ENCODE measurements at places on chromosomes 13 and 19.

DNA sequence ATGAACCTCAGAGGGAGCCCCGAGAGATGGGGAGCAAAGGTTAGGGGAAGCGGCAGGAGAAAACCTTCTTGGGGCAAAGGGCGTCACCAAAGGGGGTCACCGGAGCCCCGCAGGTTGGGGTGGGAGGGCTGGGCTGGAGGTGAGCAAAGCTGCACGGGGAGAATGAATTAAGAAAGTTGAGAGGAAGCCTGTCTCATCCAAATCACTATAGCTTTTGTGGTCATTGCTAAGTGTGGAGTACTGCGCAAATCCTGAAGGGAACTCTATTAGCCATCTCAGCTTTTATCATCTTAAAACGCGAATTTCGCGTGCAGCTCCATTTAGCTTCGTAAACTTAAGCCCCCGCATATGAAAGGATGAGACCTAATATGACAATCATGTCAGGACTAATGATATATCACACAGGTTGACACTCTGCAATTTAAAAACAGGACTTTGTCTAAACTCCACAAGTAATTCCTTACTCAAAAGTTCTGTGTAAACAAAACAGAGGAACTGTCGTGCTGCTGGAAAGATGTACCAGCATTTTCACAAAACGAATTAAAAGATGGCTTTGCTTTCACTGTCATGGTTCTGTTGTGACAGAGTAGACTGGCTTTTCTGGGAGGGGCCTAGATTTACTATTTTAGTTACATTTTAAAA is 631 bp downstream of the LACC1 start:
- DNase-seq = no peak

DNA sequence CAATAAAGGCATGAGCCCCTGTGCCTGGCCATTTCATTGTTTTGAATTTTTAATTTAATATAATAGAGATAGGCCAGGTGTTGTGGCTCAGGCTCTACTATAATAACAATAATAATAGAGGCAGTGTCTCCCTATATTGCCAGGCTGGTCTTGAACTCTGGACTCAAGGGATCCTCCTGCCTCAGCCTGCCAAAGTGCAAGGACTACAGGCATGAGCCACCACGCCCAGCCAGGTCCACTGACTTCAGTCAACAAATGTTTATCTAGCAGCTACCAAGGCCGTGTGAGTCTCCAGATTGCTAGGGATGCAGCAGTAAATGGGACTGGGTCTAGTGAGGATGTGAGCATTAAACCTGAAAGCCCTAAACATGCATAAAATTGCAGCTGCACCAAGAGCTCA is 13.8 kb upstream of the ILF3 start:
- DNase-seq = no peak

GRCh38 chr13:48502601-48503319 is 30.1 kb downstream of the RCBTB2 start:
- DNase-seq = no peak

DNA sequence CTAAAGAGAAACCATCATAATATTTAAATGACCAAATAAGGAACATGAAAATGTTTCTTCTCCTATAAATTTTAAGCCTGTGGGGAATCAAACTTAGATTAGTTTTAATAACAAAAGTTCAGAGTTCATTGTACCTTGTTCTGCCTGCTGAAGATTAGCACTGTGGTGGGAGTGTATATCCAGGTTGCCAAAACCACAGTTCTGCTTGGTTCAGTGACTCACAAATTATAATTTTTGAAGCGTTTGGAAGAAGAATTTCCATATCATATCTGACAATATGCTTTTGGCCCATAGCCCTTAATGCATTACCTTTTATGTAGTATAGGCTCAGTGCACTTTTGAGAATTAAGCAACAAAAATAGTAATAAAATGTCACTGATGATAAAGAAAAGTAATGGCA is 545.2 kb downstream of the GPC6 start:
- DNase-seq = no peak

DNA sequence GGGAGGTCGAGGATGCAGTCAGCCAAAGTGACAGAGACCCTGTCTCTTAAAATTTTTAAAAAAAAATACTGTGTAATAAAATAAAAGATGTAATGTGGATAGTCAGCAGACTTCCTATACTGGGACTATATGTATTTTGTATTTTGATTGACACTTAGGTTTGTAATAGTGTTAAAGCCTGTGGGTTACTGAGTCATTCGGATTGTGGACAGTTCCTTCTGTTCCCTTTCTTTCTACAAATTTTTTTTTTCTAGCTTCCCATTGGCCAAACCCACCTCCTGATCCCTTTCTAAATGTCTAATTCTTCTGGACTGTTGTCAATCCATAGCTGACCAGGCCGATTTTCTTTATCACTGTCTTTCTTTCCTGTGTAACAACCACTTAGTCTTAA is 108.0 kb downstream of the DNAJC3 start:
- DNase-seq = no peak

DNA sequence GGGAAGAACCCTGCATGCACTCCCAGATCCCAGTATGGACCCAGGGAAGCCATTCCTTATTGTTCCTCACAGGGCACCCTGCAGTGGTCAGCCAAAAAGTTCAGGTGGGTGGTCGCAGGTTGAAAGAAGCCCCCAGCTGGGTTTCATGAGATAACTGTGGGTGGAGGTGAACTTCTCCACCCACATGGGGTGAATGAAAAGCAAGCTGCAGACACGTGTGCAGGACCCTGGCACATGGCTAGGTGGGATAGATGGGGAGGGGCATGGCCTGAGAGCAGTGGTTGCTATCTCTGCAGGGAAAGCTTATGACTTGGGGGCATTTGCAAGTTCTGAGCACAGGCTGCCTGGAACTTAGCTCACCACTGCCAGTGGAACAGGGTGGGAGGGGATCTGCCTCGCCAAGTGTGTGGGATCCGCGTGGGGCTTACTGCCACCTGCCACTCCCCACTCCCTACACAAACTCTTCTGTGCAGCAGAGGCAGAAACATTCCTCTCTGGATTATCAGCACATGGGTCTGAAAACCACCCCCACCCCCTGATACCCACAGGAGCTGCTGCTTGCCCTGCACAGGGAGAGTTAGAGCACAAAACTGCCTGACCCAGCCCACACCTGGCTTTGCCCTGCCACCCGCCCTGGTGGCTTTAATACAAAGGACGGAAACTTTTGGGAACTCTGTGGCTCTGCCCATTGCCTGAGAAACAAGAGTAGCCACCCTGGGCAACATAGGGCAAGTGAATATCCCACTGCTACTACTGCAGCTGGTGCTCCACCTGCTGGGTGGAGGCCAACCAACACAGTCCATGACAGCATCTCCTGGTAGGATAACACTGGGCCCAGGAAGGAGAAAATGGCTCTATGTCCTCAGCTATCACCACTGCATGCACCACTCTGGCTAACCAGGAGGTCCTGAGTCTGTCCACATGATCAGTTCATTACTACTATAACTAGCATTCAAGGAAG is 24.4 kb downstream of the PLA2G4C start:
- no peak for DNase-seq

GRCh38 chr13:29605860-29606526 is 10.5 kb upstream of the SLC7A1 start:
- DNase-seq = no peak

GRCh38 chr13:81596224-81596753 is 1255.4 kb upstream of the SPRY2 start:
- no peak for DNase-seq

DNA sequence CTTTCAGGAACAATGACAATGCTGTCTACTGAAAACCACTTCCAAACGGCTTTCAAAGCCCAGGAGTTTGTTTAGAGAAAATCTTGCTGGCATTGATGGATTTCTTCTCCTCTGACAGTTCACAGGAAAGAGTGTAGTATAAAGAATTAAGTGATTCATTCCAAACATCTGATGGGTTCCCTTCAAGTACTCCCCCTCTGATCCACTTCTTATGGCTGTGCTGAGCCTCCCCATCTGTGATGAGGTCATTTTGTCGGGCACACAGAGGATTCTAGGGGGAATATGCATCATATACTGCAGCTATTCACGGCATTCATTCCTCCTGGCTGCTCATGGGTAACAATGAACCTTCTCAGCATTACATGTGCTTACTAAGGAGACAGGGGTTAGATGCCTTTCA is 107.9 kb downstream of the RGCC start:
- no peak for DNase-seq

Data from NCI-H1048 (cell line).